Stimulated activated CD4-positive, alpha-beta T cell treated with anti-CD3 and anti-CD28 coated beads, TNF-alpha, amount 100 ng/mL, for 1 hour (primary cell): ENCODE measurements at places on chromosomes 1 and 21.

DNA sequence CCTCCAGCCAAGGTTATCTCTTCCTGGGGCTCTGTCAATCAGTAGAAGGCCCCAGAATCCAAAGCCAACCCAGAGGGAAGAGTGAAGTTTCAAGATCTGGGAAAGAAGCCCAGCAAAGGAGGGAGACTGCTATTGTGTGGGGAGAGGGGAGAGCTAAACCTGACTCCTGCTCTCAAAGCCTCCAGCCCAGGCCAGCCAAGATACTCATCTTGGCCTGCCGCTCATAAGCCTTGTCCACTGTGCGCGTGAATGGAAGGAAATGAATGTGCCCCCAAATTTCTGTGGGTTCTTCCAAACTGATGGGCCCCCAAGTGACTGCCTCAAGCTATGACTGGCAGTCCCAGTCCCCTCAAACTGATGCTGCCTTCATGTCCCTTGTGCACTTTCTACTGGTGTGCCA is 2.0 kb downstream of the PLXNA2 start:
- DNase-seq, result no peak

- DNase-seq, result no peak
Observed at GRCh38 chr1:153655333-153655732, 3.2 kb upstream of the SNAPIN start.

- DNase-seq, result no peak
Observed at GRCh38 chr1:206935491-206936067, 10.7 kb downstream of the PIGR start.

DNA sequence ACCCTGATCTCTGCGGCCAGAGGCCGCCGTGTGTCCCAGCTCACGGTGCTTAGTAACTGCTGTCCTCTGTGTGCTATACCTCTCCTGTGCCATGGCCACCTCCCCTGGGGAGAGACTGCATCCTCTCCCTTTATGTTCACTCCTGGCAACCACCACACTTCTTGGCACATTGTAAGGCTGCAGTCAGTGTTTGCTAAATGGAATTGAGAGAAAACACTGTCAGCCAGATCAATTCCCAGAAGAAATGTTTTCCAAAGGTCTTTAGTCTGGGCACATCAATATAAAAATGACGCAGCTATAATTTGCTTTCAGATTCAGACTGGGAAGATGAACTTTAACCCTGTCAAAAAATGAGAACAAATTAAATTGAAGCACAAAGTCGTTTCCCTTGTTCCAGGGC is 96.8 kb downstream of the BEND5 start:
- DNase-seq, result no peak

GRCh38 chr1:118863688-118864087 is 124.5 kb downstream of the TBX15 start:
- no peak for DNase-seq

DNA sequence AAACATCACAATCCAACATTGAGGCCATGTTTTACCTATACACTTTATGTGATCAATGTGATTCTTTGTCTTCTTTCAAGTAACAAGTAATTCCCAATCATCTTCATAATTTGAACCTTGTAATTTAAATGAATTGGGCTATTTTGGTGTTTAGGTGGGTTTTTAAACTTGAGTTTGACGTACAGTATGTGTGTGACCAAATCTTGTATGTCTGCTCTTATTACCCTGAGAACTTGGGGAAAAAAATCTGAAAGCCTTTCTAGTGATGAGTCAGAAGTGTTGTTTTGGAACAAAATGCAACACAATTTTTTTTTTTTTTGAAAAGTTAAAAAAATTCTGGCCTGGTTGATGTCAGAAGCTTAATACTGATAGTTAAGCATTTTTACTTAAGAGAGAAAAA is 68.5 kb downstream of the HHAT start:
- DNase-seq, result no peak

- no peak for DNase-seq
Observed at GRCh38 chr1:21773585-21773984, 9.4 kb downstream of the USP48 start.

- no peak for DNase-seq
Observed at GRCh38 chr1:90836345-90836679, 119.2 kb upstream of the BARHL2 start.

DNA sequence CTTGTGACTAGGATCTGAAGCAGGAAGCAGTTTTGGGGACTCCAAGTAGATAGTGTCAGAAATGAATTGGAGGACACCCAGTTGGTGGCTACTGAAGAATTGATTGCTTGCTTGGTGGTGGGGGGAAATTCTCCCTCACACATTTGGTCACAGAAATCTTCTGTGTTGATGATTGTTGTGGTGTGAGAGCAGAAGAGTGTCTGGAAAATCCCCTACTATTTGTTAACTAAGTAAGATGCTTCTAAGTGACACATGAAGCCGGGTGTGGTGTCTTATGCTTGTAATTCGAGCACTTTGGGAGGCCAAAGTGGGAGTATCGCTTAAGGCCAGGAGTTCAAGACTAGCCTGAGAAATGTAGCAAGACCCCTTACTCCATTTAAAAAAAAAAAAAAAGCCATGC is 22.5 kb upstream of the IPP start:
- no peak for DNase-seq

DNA sequence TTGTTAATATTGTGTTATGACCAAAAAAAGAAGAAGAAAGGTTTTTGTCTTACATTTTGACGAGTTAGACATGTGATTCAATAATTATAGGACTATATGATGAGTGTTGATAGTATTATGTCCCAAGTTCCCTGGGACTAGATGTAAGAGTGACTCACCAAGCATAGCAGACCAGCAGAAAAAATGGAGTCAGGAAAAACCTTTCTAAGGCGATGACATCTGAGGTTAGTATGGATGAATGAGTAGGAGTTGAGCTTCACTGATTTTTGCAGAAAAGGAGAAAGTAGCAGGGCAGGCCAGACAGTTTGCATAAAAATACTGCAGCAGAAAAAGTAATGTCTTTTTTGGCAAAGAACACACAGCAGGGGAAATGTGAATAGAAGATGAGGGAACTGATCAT is 1041.3 kb upstream of the ADGRL4 start:
- DNase-seq, result no peak

- no peak for DNase-seq
Observed at GRCh38 chr1:203283597-203283996, 21.7 kb upstream of the BTG2 start.

- no peak for DNase-seq
Observed at GRCh38 chr1:109255097-109255651, 5.8 kb downstream of the CELSR2 start.

GRCh38 chr1:201470581-201470980 is 1.6 kb upstream of the PHLDA3 start:
- DNase-seq, result no peak

DNA sequence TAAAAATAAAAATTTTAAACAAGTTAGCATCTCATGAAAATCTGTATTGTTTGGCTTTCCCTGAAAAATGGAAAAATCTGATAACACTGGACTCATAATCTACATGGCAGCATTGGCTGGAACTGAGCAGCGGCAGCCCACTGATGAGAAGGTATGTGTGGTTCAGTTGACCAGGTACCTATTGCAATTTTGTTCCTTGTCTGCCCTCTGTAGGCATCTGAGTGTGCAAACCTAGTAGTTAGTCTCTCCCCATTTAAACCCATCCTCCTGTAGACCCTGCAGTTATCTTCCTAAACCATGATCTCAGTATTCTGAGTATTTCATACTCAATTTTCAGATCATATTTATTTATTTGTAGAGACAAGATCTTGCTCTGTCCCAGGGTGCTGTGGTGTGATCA is 59.4 kb upstream of the SERBP1 start:
- no peak for DNase-seq

- DNase-seq, result no peak
Observed at GRCh38 chr1:233240829-233241682, 54.5 kb downstream of the PCNX2 start.

DNA sequence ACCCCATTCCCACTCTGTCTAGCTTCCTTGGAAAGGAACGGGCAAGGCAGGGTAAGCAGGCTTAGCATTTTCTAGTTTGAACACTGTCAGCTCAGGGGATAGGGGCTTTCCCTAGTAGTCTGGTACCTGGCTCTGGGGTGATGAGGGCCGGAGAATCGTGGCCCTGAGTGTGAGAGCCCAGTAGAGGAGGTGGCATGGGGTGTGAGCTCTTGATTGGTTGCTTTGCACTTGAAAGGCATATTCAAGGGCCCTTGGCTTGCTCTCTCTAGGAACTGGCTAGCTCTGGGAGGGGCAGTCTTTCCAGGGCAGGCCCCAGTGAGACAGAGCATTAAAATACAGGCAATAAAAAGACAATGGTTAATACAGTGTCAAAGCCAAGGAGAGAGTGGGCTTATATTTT is 10.8 kb upstream of the EXTL1 start:
- no peak for DNase-seq

DNA sequence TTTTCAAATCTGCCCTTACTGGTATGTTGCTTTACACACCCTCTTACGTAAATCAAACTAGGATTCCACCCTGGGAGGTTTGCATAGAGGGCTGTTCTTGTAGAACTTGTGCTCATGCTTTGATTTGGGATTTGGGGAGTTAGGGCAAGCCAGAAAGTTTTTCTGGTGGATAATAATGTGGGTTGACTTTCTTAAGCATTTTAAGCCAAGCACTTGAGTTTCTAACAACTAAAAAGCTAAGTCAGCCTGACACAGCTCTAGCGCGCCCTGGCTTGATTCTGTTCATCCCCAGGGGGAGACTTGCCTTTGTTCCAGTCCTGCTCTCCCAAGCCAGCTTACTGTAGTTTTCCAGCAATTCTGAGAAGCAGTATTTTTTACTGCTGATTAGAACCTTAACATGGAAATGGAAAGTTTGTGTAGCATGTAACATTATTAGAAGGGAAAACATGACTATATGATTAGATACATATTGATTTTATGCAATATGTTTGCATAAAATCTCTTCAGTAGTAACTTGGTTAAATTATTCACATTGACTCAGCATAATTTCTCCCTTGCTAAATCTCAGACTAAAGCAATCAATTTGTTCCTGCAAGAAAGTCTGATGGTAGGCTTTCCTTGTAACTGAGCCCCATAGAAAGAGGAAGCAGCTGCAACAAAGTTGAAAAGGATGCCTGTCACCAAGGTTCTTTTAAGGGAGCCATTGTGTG is 11.0 kb upstream of the PGD start:
- no peak for DNase-seq
